Stimulated activated naive CD8-positive, alpha-beta T cell treated with anti-CD3 and anti-CD28 coated beads, Interleukin-15, Interleukin-2, amounts not matched to agents 100 U/mL and 50 U/mL, for 24 hours (primary cell): ENCODE measurements at places on chromosomes 4 and X.

GRCh38 chr4:77911842-77912450 is 49.3 kb downstream of the MRPL1 start:
- DNase-seq: no peak

DNA sequence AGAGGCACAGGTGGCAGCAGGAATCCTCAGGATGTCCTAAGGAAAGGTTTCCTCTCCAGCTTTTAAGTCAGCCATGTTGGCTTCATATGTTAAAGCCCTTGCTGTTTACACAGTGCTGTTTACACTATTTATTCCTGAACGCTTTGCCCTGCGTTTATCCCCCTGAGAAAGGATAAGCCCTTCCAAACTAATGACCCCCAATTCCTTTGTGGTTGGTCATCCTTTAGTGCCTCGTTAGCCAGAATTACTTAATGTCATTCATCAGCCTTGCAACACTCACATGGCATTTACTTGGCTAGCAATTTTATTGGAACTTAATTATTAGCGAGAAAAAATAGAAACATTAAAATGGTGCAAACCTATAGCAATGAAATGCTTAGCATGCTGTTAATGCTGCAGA is 23.8 kb downstream of the VCX2 start:
- DNase-seq: no peak

DNA sequence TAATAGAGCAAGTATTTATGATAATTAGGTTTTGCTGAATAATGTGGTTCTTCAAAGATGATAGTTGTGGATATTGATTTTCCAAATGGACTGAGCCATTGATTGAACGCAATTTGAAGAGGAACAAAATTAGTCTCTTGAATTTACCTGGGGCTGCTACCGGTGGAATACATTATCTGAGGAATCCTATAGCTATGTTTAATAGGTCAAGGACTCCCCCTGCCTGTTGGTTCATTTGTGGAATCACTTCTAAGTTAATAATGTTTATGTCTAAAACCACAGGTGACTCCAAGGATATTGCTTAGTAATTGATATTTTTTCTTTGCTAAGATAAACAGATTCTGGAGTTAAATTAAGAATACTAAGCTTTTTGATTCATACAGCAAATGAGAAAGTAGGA is 576.0 kb upstream of the PABPC4L start:
- DNase-seq: no peak

- DNase-seq: no peak
These were observed 20.4 kb upstream of the FGF16 start for GRCh38 chrX:77426811-77427210.

- DNase-seq: no peak
These were observed 90.2 kb downstream of the CXCL13 start for GRCh38 chr4:77695774-77696173.

DNA sequence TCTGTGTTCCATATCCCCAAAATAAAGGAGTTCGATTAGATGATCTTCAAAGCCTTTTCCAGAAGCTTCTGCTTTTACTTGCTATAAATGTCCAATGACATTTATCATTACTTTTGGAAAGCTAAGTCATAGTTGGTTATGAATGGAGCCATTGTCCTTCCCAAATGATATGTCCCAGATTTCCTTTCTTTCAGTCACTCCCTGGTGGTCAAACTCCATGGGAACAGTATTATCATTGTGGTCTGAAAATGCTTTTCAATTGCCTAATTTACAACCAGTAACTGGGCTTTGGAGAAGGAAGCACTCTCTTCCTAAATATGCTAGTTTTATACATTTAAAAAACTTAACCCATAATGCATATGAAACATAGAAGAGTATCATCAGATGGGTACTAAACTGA is 571.5 kb upstream of the AMOT start:
- DNase-seq: no peak

DNA sequence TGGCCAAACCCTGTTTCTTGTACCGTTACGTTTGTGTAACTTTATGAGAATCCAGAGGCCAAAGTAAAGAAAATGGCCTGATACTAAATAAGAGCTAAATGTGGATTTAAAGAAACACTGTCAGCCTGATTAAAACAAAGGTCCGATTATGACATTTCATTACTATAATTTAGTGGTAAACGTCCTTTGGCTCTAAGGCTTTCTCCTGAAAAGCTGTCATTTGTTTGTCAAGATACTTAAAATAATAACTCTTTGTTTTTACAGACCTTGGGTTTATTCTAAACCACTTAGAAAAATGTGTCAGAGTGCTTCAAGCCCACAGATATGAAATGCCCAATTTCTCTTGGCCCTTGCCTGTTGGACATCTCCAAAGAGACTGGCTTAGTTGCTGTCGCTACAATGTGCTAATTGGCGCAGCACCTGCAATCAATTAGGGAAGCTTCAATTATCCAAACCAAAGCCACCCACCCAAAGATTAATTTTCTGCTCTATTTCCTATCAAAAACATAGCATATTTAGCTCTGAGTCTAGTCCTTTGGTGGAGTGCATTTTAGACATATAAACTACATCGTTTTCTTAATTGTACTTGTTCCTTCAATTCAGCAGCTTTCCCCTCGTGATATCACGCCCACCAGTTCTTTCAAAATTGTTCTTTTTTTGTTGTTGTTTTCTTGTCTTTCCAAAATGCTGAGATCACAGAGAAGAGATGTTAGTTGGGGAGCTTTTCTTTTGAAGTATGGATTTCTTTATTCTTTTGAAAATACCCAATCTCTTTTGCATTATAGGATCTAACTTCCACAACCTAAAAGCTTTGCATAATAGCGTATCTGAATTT is 13.6 kb downstream of the SMIM20 start:
- no peak for DNase-seq

DNA sequence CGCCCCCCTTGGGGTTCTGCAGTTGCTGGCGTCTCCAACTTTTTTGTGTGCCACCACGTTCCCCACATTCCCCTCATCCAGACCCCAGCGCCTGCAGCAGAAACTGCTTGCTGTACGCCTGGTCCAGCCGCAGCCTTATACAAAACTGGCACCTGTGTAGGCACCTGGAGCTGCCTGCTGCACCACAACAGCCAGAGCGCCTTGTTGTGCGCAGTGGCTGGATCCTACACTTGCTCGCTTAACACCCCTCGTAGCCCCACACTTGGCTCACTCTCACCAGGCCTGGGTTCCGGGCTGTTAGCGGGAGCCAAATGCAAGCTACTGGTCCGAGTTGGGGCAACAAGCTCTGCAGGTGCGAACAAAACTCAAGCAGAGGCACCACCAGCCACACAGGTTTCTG is 136.8 kb downstream of the TECRL start:
- no peak for DNase-seq

DNA sequence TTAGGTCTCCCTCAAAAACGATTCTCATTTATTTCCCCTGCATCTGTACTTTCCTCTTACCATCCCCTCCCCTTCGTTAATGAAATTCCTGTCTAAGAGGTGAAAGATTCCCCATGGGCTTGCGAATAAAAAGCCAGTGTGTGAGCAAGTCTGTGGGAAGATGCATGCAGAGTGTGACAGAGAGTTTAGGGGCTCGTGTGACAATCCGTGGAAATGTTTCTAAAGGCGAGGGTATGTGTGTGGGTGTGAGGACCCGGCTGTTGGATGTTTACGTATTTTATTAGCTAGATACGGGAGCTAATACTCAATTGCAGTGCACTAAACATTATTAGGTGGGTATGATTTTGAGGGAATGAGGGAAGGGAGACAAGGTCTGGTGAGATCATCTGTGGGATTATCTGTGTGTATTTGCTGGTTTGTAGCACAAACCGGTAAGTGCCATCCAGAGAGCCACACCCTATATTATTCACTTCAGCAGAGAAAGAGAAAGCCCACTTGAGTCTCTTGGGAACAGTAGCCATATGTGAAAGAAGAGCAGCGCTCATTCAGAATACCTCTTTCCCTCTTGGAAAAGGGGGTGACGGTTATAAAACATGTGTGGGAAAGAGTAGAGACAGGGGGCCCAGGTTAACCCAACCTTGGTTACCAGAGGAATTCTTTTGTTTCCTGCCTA is 893 bp upstream of the HOPX start:
- DNase-seq: no peak

GRCh38 chr4:28621591-28621990 is 1761.0 kb downstream of the STIM2 start:
- no peak for DNase-seq

- no peak for DNase-seq
These were observed 919.6 kb upstream of the DIAPH2 start for GRCh38 chrX:95764972-95765451.

DNA sequence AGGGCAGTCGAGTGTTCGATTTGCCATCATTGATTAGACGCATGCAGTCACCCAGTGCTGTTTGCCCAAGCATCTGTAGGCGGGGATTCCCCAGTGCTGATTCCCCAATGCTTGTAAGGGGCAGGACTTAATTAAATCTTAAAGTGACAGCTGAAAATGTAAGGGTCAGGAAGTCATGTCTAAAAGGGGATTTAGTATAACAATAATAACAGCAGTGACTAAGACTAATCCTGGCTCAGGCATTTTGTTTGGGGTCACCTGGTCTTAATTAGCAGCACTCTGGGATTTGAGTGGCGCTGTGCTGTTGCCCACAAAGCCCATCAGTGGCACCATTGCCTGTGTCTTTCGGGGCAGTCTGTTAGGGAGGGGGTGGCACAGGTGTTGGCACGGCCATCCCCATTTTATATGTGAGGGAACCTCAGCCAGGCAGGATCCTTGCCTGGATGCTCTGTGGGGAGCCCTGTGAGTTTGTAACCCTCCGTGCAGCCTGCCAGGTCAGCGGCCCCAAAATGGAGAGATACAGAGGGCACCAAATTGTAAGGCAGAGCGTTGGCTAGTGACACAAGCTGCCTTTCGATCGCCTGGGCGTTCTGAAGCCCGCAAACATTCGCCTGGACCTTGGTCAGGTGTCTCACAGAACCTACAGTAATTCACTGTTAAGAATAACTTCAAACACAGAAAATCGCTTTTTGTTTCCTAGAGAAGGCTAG is 146.7 kb downstream of the TBL1X start:
- no peak for DNase-seq

- DNase-seq: peak; percentile 53
These were observed 716 bp downstream of the KIT start for GRCh38 chr4:54658252-54659093.

DNA sequence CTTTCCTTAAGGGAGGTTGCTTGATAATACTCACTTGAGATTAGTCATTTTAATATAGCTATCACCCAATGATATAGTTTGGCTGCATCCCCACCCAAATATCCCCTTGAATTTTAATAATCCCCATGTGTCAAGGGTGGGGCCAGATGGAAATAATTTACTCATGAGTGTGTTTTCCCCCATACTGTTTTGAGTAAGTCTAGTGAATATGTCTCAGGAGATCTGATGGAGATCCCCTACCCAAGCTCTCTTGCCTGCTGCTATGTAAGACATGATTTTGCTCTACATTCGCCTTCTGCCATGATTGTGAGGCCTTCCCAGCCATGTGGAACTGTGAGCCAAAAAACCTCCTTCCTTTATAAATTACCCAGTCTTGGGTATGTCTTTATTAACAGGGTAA is 539.7 kb upstream of the GRID2 start:
- DNase-seq: no peak

DNA sequence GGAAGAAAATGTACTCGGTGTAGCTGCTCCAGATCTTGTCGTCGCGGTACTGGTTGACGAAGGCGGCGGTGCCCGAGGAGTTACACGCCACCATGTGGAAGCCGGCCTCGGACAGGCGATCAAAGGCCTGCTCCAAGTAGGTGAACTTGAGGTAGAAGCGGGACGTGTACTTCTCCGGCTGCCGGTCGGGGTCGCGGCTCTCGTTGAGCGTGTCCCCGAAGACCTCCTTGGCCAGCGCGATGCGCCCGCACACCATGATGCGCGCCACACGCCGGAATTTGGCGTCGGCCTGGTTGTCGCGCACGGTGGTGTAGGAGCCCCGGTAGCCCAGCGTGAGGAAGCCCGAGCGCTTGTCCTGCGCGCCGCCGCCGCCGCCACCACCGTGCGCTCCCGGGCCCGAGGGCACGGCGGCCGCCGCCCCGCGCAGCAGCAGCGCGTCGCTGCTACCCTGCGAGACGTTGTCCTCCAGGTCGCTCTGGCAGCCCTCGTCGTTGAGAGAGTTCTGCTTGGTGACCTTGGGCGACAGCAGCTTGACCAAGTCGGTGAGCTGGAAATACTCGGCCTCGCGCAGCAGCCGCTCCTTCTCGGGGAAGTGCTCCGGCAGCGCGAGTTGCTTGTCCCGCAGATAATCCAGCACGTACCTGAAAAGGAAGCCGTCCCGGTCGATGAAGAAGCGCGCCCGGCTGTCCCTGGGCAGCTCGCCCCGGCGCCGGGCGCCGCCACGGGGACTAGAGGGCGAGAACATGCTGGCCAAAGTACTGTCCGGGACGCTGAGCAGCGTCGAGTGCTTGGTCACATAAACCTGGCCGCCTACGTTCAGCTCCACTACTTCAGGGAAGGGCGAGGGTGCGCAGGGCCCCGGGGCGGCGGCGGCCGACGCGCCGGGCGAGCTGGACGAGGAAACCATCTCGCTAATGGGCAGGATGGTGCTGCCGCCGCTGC is 775 bp downstream of the KCTD8 start:
- DNase-seq: peak; percentile 3

DNA sequence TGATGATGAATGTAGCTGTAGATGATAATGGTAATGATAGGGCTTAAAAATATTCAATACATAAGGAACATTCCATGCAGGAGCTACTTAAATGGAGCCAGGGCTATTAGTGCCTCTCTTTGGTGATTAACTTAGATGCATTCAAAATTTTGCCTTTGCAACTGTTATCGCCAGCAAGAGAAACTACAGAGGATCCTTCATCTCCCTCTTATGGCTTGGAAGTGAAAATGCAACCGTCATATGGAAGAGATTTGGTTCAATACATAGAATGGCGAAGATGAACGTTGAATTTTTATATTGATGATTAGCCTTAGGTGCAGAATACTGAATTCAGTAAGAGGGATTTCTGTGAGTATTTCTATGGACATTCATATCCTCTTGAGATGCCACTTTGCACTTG is 134.5 kb upstream of the NLGN4X start:
- no peak for DNase-seq

GRCh38 chr4:3808597-3808996 is 42.4 kb downstream of the ADRA2C start:
- no peak for DNase-seq

DNA sequence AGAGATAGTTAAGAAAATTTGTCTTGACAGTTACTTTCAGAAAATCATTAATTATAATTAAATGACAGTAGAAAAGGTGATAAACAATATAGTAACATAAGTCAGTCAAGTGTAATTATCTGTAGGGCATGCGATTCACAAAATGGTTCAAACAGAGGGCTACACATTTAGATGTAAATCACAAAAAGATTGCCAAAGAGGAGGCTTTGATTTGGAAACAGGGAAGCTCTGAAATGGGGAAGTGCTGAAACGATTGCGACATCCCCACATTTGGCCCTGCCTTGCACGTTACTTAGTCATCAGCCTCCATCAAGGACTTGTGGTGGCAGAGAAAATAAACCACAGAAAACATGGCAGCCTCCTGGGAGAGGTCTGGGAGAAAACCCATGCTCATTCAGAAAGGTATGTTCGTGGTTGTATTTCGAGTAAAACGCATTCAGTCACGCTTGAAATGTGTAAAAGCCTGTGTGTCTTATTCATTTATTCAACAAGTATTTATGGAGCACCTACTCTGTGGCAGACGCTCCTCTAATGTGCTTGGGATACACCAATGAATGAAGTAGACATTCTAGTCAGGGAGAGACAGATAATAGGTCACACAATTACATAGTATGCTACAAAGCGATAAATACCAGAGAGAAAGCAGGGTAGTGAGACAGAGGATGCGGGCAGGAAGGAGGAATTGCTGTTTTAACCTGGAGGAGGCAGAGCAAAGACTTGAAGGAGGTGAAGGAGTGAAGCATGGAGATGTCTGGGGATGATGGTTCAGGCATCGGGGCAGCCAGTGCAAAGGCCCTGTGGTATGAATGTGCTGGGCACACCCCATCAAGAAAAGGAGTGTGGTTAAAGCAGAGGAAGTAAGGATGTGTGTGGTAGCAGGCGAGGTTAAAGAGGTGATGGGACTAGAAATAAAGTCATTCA is 7.8 kb downstream of the RBM47 start:
- DNase-seq: peak; percentile 41
